ENCODE measurements at places on chromosomes 11 and 22.

DNA sequence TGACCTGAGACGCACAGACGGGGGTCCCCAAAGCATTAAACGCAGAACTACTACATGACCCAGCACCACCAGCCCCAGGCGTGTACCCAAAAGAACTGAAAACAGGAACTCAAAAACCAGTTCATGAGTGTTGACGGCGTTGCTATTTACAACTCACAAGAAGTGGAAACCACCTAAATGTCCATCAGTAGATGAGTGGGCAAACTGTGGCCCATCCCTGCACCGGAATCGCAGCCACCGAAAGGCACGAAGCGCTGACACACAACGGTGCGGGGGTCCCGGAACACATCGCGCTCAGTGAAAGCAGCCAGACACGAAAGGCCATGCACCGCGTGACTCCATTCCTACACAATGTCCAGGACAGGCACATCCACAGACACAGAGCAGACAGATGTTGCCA lies 79.2 kb downstream of the TRMU start:
- DNase-seq = no peak

DNA sequence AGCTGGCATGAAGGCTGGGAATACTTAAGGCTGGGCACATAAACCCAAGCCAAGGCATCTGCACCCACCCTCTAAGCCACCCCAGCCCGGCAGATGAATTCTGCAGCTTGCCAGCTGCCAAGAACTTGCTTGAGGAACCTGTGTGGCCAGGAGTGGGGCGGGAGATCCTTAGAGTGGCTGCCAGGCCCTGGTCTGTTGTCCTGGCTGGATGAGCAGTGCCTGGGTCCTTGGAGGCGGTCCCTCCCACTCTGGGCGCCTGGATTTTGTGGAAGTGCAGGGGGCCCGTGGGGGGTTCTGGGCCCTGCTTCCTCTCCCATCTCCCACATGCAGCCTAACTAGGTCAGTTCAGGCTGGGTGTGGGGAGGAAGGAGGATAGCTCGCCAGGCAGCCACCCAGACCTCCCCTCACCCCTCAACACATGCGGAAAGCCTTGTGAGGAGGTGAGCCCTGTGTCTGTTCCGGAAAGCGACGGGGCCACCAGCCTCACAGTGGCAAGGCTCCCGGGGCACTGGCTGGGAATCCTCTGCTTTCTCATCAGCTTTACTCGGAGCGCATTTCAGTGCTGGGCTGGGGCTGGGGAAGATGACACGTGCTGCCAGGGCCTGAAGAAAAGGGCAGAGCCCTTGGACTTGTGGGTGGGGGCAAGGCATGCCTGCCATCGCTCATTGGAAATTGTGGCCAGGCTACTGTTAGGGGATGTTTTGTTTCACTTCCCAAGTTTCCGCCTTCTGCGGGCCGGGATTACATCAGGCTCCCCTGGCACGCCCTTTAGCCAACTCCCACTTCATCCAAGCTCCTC lies 8.4 kb downstream of the DAGLA start:
- peak; percentile 85 for DNase-seq

DNA sequence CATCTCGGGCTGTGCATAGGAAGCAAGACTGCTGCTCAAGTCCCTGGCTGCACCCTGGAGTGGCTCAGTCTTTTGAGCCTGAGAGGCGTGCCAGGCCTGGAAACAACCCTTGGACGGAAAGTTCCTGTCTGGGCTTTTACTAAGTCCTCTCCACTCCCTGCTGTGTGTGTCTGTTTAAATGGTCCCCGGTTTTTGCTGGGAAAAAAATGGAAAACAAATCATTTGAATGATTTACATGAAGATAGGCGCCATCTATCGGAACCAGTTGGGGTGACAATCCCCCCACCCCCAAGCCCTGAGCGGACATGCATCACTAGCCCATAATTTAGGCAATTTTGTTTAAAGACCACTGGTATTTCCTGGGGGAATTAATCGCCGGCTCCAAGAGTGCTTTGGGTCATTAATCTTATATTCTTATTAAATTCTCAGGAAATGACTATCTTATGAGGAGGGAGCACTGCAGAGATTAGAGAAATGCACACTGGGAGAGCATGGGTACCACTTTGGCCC lies 2.7 kb upstream of the GAB2 start:
- peak; percentile 70 for DNase-seq

- DNase-seq = no peak
Measured at GRCh38 chr22:30943368-30943767, 25.2 kb downstream of the MORC2 start.

- DNase-seq = no peak
Measured at GRCh38 chr11:72081821-72082453, 1.3 kb downstream of the LRRC51 start.

DNA sequence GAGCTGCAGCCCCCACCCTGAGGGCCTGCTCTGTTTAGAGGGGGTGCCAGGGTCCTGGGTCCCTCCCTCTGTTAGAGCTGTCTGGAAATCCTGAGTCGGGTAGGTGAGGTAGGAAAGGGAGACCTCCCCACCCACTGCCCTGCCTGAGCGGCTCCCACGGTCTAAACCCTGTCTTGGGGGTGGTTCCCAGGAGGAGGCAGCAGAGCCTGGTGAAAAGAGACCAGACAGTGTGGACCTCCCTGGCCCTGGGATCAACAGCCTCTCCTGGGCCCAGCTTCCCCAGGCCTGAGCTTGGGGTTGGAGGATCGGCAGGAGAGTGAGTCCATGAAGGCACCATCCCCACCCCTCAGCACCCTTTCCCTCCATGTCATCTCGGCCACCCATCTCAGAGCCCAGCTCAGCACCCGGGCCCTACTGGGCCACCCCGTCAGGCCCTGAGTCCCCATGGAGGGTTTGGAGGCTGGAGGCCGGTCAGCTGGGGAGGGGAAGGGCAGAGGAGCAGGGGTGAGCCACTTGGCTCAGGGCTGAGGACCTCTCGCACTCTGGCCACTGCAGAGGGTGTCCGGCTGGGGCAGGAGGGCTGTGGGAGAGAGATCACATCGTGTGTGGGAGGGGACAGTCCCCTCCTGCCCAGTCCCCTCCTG lies 37.2 kb downstream of the RTN4R start:
- no peak for DNase-seq

- no peak for DNase-seq
Measured at GRCh38 chr11:83951521-83951920, 665.4 kb upstream of the CCDC90B start.

DNA sequence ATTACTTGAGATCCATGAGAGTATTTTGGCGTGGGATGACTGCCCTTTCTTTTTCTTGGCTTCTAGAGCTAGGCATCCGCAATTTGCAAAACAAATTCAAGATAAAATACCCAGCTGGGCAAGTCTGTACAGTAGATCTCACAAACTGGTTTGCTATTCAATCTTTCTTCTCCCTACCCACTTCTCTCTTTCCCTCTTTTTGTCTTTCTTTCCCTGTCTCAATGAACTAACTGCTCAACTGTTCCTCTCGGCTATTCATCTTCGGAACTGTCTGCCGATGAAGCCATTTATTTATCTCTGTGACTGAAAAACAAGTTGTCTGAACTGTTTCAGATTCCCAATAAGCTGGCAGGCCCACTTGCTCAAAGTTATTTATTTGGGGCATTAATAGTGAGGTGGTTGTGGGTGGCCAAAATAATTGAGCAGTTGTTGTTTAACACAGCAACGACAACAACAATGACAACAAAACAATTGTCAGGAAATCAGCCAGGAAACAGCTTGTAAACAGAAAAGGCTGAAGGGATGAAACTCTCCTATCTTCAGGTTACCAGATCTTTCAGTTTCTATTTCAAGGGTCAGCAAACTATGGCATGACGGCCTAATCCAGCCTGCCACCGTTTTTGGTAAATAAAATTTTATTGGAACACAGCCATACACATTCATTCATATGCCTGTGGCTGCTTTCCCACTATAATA lies 76.0 kb upstream of the MTMR2 start:
- DNase-seq = no peak

DNA sequence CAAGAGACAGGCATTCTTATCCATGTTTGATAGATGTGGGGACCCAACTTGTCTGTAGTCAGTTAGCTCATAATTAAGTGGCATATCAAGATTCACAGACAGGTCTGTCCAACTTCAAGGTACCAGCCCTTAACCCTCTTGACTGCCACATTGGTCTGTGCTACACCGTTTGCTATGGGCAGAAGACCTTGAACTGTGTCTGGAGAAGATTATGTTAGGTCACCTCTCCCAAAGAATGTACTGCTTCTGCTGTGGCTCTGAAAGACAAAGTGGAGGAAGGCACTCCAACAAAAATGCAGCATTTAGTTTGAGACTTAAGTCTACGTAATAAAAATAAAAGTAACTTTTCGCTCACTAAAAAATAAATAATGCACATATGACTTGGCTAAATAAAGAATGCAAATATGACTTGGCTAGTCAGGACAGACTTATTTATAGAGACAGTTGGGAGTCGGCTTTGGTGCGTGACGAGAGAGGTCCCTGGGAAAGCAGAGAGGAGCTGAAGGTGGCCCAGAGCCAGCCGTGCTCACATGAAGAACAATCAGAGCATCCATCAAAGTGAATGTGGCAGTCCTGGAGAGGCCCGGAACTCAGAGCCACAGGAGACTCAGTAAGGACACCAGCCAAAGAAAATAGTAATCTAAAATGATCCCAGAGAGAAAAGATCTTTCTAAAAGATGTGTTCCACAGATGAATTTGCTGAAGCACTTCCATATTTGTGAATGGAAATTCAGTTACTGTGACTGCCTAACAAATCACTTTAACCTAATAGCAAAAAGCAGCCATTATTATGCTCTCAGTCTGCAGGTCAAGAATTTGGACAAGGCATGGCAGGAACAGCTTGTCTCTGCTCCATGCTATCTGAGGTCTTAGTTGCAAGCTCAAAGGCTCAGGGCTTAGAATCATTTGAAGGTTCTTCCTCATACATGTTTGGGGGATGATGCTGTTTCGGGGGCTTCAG lies 35.0 kb downstream of the CWC15 start:
- peak; percentile 42 for DNase-seq

DNA sequence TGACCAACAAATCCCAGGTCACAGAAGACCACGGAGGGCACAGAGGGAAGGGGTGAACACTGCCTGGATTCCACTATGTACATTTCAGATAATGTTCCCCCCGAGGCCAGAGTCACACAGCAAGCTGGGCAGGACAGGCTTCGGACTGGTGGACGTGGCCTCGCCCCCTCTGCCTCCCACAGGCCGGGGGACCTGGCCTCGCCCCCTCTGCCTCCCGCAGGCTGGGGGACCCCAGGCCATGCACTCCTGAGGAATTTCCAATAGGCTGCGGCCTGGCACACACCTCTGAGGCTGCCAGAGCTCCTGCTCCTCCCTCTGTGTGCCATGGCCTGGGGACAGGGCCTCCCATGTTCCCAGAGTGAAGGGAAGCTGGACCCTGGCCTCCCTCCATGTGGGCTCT lies 1352.8 kb downstream of the BRD1 start:
- DNase-seq = no peak

DNA sequence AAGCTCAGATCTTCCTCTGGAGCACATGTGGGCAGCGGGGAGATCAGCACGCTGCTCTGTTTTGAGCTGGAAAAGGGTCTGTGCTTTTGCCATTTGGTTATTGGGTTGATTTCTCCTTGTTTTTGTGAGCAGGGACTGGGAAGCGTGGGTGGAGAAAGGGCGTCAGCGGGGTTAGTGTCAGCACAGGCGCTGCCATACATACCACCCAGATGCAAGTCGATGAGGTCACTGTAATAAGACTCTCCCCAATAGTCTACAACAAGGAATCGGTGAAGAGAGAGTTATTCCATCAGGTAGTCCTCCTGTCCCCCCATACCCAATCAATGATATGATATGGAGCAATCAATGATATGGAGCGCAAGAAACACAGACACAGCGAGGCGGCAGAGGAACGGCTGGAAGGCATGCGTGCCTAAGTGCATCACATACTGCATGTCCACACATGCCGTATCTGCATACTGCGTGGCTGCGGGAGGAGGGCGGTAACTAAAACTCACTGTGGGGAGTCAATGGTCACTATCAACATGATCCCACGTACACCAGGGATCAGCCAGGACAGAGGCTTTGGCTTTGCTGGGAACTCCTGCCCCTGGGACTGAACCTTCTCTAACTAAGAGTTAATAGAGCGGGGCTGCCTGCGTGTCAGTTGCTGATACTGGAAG lies 29.5 kb upstream of the BID start:
- no peak for DNase-seq

DNA sequence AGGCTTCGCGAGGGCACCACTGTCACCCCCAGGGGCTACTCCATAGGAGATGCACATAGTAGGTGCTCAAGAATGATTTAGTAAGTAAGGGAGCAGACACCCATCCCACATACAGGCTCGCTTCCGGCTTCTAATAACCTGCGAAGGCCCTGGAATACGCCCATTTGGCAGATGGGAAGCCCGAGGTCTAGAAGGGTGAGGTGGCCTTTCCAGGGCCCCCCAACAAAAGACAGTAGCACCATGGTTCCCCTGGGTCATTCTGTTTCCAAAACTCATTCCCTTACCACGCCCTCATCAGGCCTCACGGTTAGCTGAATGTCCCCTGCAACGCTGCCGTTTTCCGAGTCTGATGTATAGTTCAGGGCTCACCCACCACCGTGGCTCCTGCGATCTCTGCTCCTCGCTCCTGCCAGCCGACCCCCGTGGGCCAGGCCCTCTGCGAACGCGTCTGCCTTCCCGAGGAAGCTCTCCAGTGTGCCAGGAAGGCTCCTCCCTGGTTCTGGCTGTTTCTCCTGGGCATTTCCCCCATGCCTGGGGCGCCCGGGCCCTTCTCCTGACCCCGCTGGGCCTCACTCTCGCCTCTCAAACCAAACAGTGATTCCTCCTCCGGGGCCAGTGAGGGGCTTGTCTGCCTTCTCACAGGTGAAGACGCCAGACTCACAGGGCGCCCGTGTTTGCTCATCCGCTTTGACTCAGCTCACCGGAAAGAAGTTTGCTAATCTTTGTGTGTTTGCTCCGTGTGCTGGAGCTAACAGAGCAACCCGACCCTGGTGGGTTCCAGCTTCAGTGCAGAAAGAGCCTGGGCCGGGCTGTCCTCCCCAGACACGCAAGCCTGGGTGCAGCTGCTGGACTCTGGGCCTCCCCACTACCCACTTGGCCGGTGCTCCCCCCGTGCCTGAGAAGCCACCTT lies 86.6 kb downstream of the RTL6 start:
- no peak for DNase-seq

DNA sequence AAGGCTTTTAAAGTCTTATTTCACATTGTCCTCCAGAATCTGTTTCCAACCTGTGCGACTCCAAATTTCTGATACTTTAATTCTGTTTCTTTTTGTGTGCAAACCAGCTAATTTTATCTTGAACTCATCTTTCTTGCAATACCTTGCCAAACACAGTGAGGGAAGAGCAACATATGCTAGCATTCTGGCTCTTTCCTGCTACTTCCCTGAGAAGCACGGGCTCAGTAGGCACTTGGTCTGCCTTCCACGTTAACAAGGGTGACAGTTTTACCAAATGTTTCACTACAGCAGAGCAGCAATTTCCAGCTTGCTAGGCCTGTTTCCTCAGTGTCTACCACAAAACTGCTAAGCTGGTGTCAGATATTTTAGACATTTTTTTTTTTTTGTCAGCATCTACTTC lies 405.8 kb downstream of the NTM start:
- no peak for DNase-seq

GRCh38 chr11:20243974-20244373 lies 83.7 kb upstream of the DBX1 start:
- DNase-seq = no peak
